ENCODE measurements at places on chromosomes 5 and 9.
A peak's percentile ranks its signal among the peaks of the same experiment; 100 is the strongest.

- no peak for DNase-seq
Measured at GRCh38 chr5:21802869-21803490, 1050.2 kb downstream of the CDH12 start.

DNA sequence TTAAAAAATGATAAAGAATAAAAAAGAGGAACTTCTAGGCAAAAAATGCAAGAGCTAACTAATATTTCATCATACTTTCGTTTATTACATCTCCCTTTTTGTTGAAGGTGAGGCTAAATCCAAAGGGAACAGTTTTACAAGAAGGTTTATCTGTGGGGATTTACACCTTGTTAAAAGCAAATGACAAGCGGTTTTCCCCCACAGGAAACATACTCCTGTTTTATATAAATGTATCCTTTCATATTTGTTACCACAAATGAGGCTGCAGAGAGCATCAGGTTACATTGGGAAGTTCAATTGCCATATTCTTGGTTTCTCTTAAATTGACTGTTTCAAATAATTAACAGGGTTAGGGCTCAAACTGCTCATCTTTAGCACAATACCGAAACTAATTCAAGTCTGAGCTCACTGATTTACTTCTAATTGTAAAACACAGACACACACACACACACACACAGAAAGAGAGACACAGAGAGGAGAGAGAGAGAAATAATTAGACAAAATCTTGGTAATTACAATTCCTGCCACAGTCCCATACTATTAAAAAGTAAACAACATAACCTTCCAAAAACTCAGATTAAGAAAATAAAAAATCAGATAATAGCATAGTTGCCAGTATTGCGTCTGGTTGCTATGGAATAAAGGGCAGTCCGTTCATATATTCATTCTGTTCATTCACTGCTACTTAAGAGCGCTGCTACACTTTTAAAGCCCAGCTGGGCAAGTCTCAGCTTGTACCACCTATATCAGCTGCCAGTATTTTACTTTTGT is 17.1 kb downstream of the RFX3 start:
- DNase-seq: no peak

DNA sequence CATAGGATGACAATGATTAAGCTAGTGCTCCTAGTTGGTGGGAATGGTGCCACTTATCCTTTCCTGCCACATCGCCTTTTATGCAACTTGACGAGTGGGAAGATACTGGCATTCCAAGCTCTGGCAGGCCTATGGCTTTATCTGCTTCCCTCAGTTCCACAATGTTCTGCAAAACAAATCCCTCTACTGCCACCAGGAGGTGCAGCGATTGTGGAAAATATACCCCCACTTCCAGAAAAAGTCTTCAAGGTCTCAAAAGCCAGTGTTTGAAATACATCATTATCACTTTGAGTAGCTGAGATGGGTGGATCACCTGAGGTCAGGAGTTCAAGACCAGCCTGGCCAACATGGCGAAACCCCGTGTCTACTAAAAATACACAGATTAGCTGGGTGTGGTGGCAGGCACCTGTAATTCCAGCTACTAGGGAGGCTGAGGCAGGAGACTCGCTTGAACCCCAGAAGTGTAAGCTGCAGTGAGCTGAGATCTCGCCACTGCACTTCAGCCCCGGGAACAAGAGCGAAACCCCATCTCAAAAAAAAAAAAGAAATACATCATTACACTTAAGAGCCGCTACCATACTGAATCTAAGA is 3.4 kb downstream of the CLINT1 start:
- DNase-seq: peak; percentile 12

- no peak for DNase-seq
Measured at GRCh38 chr5:89695371-89695770, 714.2 kb downstream of the CETN3 start.

DNA sequence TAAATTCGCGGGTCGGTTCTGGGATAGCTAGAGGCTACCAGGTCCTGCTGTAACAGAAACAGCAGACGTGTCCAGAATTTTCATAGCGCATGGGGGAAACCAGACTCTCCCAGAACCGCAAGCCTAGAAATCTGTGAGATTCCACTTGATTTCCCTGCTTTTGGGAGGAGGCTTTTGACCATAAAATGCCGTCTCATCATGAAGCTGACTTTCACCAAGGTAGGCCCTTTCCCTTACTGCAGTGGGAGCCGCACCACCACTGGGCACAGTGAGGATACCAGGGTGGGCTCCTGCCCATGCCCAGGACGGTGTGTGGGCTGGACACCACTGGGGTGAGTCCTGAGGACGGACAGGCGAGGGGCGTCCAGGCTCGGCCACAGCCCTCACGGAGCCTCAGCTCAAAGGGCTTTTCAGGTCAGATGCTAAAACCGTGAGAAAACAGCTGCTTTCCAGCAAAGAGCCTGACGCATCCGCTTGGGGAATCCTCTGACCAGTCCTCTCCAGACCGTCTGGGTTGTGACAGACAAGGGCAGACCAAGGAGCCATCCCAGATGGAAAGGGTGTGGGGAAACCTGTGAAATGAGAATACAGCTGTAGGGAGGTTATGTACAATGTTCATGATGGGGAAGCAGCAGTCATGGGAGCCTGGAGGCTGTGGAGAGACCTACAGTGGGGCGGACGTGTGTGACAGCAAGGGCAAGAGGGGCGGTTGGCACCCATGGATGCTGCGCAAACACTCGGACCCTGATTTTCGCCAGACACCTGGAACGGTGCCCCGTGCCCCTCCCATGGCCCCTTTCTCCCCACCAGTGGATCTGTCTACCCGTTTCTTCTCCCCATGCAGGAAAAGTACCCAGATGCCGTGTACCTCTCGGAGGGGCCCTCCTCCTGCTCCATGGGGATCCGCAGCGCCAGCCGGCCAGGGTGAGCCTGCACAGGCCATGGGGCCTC is 59.2 kb downstream of the IPPK start:
- DNase-seq: no peak

GRCh38 chr5:173434270-173434669 is 106.1 kb upstream of the STC2 start:
- DNase-seq: no peak

DNA sequence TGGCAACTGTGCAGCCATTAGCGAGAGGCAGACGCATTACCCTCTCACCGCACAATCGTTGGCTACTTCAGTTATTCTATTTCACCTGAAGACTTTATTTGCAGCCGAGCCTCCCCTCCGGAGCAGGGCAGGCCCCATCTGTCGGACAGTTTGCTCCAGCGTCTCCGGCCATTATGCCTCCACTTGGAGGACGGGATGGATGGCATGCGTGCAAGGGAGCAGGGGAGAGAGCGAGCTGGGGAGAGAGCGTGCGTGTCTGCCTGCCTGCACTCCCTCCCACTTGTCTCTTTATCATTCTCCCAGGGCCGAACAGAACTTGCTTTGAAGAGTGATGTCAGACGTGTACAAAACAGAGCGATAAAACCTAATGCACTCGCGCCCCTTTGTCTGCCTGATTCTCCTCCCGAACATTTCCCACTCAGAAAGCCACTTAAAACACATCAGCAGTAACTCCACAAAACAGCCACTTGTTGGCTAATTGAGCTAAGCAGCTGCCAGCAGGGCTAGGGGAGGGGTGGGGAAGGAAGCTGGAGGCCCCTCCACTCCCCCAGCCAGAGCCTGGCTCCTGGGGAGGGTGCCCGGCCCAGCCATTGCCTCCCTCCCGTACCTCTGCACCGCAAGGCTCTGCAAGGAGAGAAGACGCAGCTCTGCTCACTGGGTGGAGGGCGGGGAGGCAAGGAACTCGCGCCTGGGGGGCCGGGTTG is 43.4 kb upstream of the FUBP3 start:
- DNase-seq: no peak

GRCh38 chr9:127860260-127860659 is 5.8 kb upstream of the ENG start:
- no peak for DNase-seq

- DNase-seq: no peak
Measured at GRCh38 chr5:995318-995717, 13.3 kb upstream of the NKD2 start.

DNA sequence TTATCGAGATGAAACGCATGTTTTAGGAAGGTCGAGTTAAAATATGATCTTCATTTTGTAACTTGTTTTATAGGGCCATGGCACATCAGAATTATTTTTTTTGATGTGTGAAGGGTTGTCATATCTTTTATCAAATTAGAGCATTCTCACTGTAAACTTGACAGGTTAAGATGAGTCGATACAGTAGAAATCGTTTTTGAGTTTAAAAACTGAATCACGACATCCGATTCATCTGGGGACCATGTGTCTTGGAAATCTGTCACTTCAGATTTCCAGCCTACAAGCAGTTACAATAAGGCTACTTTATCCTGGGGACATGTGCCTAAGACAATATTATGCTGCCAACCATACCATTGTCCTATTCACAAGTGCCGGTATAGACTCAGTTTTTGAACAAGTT is 136.2 kb downstream of the ALDH1A1 start:
- no peak for DNase-seq

DNA sequence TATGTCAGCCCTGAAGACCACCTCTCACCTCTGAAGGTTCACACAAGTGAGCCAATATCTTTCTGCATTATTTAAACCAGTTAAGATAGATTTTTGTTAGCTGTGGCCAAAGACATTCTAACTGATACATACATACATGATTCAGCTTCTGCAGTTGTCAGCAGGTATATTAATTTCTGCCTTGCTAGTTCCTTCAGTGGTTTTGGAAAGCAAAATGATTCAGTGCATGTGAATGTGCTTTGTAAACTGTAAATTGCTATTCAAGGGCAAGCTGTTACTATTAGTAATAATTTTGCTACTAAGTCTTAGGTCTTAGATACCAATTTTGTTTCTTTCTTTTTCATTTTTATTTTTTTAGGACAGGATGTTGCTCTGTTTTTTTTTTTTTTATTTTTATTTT is 89.2 kb upstream of the ERBIN start:
- DNase-seq: no peak

GRCh38 chr5:78335976-78336375 is 24.4 kb upstream of the SCAMP1 start:
- no peak for DNase-seq

GRCh38 chr5:16943846-16944678 is 8.0 kb upstream of the MYO10 start:
- DNase-seq: no peak

GRCh38 chr9:72588336-72588735 is 66.9 kb downstream of the TMC1 start:
- no peak for DNase-seq

DNA sequence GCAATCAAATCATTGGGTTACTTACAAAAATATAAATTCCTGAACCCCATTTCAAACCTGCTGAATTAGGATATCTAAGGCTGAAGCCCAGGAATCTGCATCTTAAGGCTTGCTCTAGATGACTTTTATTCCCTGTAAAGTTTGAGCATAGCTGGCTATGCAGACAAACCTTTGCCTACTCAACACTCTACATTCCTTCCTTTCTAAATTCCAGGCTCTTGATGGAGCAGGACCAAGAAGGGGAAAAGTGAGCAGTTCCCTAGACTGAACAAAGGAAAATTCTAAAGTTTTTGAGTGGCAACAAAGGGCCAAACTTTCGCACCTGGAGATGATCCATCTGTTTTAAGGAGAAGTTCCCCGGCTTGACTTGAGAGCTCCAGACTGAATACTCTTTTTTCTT is 9.8 kb upstream of the ADRA1B start:
- DNase-seq: no peak

DNA sequence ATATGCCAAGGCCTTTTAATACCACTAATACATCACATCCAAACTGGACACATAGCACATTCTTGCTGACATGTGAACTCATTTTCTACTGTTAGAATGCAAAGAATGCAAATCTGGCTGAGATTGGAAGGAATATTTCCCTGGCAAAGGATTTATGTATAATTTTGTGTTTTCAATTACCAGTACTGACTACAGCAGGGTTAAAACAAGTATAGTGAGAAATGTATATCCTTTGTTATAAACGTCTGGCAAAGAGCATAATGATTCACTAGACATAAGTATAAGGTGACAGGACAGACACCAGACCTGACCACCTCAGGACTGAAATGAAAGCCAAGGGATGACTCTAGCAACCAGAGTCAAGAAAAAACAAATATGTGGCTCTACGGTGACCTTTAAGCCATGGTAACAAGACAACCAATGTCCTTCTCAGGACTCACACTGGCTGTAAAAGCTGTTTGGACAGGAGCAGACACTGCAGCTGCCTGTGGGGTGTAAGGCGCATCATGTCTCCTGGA is 95.0 kb downstream of the MRPS27 start:
- no peak for DNase-seq

DNA sequence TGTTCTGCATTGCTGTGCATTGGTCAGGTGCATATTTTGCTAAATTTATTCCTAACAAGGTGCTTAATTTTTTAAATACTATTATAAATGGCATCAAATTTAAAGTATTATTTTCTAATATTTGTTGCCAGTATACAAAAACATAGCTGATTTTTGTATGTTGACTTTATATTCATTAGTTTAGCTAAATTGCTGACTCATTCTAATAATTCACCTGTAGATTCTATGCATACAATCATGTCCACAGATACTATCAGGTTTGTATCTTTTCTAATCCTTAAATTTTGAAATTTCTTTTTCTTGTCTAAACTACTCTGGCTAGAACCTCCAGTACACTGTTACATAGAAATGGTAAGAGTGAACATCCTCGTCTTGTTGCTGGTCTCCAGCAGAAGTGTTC is 657.6 kb downstream of the CCDC171 start:
- no peak for DNase-seq

- no peak for DNase-seq
Measured at GRCh38 chr9:129822898-129823541, 916 bp downstream of the TOR1A start.

- no peak for DNase-seq
Measured at GRCh38 chr5:158676642-158677469, 422.9 kb downstream of the EBF1 start.

DNA sequence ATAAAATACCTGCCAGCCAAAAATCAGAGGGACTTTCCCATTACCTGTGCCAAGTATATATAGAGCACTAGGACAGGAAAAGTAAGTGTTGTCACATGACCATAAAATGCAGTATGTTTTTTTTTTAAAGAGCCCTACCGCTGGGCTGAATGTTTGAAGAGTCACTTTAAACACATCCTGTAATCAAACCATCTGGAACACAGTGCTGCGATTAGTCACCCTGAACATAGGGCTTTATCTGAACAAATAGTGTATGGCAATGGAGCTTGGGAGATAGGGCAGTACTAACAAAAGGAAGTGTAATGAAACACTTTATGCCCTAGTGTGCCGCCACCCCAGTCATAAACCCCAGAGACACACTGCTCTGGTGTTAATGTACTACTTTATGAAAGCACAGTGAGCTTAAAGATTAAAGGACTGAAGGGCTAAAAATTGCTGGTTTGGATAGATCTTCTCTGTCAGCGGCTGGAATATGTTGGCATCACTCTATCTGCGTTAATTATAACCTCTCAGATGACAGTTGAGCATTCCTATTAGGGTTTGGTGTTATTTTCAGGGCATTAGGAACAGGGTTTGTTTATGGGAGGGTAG is 90.4 kb downstream of the ZNF608 start:
- DNase-seq: no peak

DNA sequence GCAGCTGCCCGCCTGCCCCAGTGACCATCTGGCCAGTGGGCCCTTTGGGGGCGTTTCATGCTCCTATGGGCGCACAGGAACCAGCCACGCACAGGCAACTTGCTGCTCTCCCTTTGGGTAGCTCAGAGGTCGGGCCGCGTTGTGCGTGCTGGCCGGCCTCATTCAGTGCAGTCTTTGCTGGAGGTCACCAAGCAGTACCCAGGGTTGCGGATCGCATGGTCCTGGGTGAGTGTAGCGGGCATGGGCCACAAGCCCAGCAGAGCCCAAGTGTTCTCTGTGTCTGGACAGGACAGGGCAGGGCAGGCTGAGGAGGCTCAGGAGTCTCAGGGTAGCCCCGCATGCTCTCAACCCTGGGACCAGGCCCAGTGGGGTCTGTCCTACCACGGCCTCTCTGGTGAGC is 9.9 kb upstream of the MRNIP start:
- DNase-seq: no peak

Data from activated CD4-positive, alpha-beta T cell treated with anti-CD3 and anti-CD28 coated beads, Interleukin-2, amount 50 U/mL, for 1 hour (primary cell).